ENCODE measurements at places on chromosomes 3 and 15.

- DNase-seq, result no peak
Measured at GRCh38 chr3:149292666-149293065, 40.8 kb downstream of the TM4SF18 start.

- DNase-seq, result no peak
Measured at GRCh38 chr15:101318839-101319238, 23.8 kb upstream of the SNRPA1 start.

- DNase-seq, result no peak
Measured at GRCh38 chr3:108408883-108409799, 101.3 kb downstream of the MYH15 start.

- DNase-seq, result no peak
Measured at GRCh38 chr3:115624029-115624741, 875 bp downstream of the GAP43 start.

- DNase-seq, result no peak
Measured at GRCh38 chr3:45736707-45737106, 47.5 kb downstream of the SACM1L start.

DNA sequence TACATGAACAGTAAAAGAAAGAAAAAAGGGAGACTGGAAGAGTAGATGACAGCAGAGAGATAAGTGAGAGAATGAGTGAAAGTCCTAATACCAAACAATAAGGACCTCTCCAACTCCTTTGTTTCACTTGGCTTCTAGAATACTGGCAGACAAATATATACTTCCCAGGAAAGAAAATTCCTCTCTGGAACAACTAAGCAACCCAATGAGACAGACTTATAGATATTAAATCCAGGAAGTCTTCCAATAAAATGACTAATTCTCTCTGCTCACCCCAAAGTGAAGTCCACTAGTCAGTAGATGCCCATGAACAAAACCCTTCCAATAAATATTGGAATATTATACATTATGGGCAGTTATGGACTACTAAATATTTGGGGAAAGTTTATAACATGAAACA lies 114.2 kb downstream of the NEDD4 start:
- no peak for DNase-seq

- DNase-seq, result peak; percentile 68
Measured at GRCh38 chr3:129016356-129016719, 15.2 kb downstream of the EFCC1 start.

- DNase-seq, result peak; percentile 40
Measured at GRCh38 chr15:38707802-38708671, 143.4 kb upstream of the RASGRP1 start.

DNA sequence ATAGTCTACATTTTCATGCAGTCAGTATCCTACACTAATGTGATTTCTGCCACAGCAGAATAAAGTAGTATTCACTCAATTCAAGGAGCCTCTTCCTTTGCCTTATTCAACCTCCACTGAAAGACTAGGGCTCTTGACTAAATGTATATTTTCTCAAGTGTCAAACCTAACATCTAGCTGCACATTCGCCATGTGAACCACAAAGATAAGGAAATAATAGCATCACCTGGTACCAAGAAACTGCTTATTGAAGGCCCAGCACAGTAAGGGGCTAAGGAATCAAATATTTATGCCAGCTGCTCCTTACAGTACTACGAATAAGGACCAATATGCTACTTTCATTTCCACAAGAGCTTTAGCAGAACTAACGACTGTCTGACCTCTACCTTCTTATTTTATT lies 1.3 kb downstream of the SRP14 start:
- no peak for DNase-seq

Measured in activated CD4-positive, alpha-beta memory T cell treated with anti-CD3 and anti-CD28 coated beads, Interleukin-2, amount 10 ng/mL, durations not matched to agents 7 days and 5 days (primary cell).